Pons (tissue), 1 donor: ENCODE measurements at places on chromosomes 2 and 18.

DNA sequence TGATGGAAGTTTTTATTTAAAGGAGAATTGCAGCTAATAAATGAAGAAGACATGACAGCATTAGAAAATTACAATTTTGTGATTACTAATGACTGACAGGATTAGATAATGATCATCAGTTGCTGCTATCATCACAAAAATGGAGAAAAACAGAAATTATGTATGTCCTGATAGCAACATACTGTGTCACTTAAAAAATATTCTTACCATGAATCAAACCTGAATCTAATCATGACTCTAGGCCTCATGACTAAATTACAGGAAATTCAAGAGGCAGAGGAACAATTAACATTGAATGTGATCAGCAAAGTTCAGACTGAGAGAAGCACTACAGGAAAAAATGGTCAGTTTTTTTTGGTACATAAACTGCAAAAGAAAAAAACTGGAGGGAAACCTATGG is 147.8 kb downstream of the PMAIP1 start:
- DNase-seq: no peak

DNA sequence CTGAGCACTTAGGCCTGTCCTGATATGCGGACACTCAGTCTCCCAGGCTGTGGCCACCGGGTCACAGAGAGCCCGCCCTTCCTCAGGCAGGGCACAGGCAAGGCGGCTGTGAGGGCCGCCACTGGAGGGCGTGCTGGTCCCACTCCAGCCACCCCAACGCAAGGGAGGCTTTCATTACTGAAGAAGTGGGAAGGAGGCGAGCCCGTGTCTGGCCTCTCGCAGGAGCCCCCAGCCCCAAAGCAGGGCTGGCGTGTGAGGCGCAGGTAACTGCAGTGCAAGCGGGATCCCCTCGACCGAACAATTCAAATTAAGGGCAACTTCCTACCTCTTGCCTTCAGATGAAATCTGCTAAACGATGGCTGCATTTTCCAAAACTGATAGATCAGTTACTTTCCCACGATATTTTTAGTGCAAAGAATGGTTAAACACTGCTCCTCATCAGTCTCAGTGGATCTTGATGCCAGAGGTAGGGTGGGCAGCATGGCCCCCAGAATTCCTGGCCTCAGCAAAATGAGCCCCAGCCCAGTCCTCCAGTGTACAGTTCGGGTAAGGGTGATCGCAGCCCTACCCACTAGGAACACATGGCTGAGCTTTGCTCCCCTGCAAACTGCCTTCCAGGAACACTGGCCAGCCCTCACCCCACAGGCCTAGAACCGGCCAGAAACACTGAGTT is 97.2 kb downstream of the SEPTIN10 start:
- DNase-seq: no peak

DNA sequence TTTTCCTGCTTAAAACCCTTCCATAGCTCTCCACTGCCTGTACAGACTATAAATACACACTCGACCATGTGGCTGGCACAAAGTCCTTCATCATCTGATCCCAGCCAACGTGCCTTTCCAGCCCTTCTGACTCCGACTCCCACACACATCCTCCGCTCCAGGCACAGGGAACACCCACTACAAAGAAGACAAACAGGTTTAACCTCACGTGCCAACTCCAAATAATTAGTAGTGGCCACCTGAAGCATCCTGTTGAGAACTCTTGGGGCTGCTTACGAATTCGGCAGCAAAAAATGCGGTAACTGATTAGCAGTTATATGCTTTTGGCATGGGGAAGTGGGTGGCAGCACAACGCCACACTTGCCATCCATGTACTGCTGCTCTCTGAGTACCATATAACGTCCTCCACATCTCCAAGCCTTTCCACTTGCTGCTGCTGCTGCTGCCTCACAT is 12.1 kb downstream of the SPIRE1 start:
- DNase-seq: peak; percentile 80

GRCh38 chr2:190766595-190766994 is 114.0 kb upstream of the GLS start:
- no peak for DNase-seq

DNA sequence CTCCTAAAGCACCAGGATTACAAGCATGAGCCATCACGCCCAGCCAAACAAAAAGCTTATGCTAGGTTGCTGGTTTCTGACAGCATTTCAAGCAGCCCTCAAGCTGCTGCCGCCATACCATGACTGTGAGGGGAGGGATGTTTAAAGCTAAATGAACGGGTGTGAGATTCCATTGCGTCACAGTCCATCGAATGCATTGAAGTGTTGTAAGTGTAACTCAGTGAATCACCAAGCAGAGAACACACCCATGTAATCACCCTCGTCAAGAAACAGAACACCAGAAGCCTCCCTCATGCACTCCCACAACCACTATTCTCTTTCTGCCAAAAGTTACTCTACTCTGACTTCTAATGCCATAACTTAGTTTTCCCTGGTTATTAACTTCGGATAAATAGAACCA is 32.8 kb upstream of the MC5R start:
- DNase-seq: no peak

DNA sequence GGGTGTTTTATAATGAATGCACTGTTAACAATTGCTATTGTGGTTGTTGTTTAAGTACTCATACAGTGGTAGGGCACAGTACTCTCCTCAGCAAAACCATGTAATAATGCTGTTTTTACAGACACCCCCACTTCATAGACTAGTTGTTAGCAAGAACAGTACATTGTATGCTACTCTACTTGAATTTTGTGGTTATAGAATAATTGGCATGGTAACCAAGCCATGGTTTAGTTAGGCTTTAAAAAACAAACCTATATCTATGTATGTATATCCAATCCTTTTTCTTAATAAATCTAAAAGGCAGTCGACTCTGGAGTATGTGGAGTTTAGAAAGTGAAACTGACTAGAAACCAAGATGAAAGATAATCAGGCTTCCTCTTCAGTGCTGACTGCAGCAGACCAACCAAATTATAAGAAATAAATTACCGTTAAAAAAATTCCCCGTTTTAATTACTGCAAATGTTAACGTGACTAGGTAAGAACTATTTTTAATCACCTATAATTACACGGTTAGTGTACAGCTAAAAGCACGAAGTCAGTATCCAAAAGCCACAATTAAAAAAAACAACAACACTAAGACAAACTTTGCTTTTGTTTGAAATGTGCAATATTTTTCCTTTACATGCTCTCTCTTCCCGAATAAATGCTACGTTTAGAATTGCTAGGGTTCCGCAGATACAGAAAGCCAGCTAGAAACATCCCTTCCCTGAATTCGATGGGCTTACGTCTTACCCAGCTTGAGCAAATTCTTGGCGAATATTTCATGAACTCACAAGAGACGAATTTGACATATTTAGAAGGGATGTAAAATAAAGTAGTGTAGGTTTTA is 113.3 kb upstream of the SERTAD2 start:
- peak; percentile 66 for DNase-seq

DNA sequence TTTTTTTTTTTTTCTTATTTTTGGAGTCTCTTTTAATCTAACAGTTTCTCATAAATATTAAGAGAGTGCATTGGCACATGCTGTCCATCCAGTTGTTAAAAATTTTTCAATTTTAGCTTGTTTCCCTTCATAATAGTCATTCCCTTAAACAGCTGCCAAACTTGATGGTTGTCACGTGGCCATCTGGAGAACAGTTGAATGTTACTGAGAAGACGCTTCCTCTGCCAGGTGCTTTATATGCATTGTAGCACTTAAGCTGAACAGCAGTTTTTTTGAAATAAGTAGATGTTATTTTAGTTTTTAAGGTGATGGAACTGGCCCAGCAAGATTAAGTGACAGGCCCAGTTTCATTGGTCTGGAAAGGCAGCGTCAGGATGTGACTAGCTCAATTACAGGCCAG is 3.3 kb downstream of the SMARCAL1 start:
- no peak for DNase-seq

- DNase-seq: no peak
Measured at GRCh38 chr2:195732574-195732973, 75.5 kb downstream of the SLC39A10 start.

DNA sequence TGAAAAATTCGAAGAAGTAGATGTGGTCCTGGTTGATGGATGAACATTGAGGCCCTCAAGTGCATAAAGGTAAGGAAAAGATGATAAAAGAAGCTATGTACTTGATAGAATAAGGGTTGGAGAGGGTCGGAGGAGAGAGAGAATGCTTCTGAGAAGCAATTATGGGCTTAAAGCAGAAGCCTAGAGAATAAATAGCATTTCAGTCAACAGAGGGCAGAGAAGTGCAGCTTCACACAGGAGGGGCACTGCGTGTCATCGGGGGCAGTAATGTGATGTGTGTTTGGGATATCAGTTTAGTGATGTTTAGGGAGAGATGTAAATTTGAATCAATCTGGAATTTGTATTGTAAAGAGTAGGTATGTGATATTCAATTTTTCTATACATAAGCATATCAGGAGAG is 334.5 kb downstream of the PIK3C3 start:
- DNase-seq: no peak

DNA sequence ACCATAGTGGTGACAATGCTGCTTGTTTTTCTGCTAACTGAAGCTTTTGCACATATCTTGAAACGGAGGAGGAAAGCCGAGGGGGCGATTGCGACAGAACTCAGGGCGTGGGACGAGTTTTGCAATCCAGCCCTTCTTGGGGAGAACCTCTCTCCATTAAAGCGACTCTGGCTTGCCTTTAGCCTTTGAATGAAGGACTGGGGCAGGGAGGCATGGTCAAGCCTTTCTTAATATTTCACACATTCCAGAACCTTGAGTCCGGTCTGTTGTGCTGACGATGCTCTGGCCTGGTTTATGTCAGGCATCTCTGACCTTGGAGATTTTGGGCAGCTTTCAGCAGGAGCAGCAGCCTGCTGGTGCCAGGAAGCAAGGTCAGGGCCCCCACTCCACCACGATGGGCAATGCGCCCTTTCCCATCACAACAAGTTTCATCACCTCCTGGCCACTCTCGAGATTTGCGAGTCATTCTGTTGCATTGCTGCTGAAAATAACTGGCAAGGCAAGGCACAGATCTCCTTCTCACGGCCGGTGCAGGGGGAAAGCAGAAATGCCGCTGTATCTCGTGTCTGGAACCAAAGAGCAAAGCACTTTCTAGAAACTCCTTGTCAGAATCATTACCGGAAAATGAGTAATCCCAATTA is 10.8 kb downstream of the EMILIN2 start:
- DNase-seq: no peak

- no peak for DNase-seq
Measured at GRCh38 chr2:201058914-201059313, 12.6 kb downstream of the HYCC2 start.

DNA sequence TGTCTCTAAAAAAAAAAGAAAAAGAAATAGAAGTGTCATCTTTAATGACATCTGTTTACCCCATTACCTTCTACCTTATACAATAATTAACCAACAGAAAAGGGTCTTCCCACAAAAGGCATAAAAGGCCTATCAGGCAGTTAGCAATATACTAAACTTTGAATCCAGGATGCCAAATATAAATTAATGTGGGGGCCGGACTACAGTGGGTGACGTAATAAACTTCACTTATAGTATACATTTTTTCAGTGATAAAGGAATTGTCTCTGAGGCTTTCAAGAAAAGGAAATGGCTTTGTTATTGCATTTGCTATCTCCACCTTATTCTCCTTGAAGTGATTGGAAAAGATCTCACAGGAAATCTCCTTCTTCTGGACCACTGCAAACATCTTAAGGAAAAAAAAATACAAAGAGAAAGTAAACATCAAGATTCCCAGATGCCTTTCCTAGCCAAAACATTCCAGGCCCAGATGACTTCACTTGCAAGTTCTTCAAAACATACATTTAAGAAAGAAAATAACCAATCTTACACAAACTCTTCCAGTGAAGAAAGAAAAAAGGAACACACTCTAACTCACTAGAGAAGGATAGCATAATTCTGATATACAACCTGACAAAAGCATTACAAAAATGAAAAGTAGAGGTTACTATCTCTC is 126.2 kb upstream of the CAB39 start:
- no peak for DNase-seq

DNA sequence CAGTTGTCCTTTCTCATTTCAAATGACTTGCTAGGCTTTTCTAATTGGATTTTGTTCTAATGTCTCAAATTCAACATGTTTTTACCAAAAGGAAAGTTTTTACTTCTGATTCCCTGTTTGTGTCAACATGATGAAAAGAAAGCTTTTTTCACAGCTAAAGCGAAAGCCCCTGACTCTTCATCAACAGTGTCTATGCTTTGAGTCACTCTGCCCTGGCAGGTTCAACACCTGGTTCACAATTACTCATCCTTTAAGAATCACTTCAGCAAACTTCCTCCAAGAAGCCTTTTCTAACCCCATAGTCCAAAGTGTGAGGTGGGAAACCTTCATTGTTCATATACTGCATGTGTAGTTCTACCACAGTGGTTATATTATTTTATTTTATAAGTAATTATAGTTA is 7.6 kb upstream of the DSG2 start:
- DNase-seq: no peak

GRCh38 chr2:188527581-188527993 is 235.9 kb downstream of the GULP1 start:
- no peak for DNase-seq

GRCh38 chr2:84846741-84847142 is 34.1 kb downstream of the TRABD2A start:
- no peak for DNase-seq

DNA sequence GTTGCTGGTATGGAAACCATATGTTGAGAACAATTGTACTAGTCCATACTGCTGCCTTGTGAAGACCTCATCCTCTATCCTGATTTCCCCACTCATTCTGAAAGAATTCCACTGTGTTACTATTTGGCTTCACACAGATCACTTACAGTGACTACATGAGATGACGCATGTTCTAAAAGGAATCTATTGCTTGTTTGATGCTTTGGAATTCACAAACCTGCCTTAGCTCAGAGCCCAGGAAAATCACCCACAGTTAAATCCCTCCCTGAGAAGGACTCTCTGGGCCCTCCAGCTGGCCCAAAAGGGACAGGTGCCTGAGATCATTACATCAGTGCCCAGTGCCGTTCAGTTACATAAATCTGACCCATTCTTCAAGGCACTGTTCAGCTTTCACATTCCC is 45.3 kb downstream of the KLHL29 start:
- DNase-seq: no peak

DNA sequence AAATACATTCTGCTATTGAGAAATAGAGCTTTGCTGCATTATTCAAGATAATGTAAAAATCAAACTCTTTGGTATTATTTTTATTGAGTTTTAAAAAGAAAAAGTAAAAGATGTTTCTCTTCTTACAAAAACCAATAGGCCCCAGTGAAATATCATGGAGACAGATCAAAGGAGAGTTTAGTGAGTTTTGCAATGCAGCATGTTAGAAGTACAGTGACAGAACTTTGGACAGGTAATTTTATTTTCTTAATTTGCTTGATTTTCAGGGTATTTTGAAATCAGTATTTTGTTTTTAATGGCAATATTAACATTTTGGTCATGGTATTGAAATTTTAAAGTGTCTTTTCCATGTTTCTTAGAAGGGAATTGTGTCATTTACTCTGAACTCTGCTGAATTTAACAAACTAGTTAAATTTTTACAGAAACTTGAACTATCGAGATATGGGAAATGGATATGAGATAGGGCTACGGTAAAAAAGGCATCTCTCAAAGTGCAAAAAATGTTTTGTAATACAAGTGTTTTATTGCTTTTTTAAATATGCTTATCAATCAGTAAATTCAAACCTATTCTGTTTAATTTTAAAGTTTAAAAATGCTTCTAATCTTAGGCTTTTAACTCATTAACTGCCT is 13.8 kb downstream of the DNAJC10 start:
- no peak for DNase-seq

- no peak for DNase-seq
Measured at GRCh38 chr18:69518989-69519388, 118.3 kb downstream of the DOK6 start.

GRCh38 chr18:27165412-27165811 is 19.7 kb downstream of the CHST9 start:
- DNase-seq: no peak

GRCh38 chr2:22946553-22946952 is 438.4 kb upstream of the KLHL29 start:
- DNase-seq: no peak
